Stimulated activated CD8-positive, alpha-beta memory T cell treated with anti-CD3 and anti-CD28 coated beads, Interleukin-15, amount 100 ng/mL, for 24 hours (primary cell): ENCODE measurements at places on chromosomes 2 and 18.

- no peak for DNase-seq
These were observed 84.6 kb upstream of the MAP3K20 start for GRCh38 chr2:172991031-172991430.

- no peak for DNase-seq
These were observed 10.5 kb upstream of the SLC1A4 start for GRCh38 chr2:64978514-64979268.

GRCh38 chr2:189163889-189164288 lies 15.7 kb downstream of the COL5A2 start:
- no peak for DNase-seq

DNA sequence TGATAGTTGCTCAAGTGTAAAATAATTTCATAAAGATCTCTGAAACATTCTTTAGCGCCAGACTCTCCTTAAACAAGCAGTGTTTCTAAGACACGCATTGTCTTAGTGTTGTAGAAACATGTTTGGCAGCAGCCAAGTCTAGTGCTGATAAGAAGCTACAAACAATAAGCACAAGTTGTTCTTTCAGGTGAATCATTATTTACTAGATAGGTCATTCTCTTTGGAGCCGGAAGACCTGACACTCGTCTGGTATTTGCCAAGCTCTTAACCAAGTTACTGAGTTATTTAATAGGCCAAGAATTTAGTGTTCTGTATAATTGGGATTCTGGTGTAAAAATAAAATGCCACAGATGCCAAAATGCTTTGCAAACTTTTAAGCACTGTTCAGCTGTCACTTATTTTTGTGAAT lies 852.1 kb downstream of the CPS1 start:
- DNase-seq: no peak

DNA sequence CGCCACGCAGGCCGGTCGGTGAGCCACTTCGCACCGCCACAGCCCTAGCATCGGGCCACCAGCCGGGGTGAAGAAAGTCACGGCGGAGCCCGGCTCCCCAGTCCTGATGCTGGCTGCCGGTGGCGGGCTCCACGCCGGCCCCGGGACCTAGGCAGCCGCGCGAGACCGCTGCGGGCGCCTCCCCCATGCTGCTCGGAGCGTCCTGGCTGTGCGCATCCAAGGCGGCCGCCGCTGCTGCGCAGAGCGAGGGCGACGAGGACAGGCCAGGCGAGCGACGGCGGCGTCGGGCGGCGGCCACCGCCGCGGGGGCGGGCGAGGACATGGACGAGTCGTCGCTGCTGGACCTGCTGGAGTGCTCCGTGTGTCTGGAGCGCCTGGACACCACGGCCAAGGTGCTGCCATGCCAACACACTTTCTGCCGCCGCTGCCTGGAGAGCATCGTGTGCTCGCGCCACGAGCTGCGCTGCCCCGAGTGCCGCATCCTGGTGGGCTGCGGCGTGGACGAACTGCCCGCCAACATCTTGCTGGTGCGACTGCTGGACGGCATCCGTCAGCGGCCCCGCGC lies 433 bp downstream of the SH3RF3 start:
- DNase-seq: no peak

- peak; percentile 0 for DNase-seq
These were observed 1.4 kb downstream of the NEDD4L start for GRCh38 chr18:58045242-58046092.

GRCh38 chr18:75240433-75240832 lies 29.8 kb downstream of the TSHZ1 start:
- DNase-seq: no peak

DNA sequence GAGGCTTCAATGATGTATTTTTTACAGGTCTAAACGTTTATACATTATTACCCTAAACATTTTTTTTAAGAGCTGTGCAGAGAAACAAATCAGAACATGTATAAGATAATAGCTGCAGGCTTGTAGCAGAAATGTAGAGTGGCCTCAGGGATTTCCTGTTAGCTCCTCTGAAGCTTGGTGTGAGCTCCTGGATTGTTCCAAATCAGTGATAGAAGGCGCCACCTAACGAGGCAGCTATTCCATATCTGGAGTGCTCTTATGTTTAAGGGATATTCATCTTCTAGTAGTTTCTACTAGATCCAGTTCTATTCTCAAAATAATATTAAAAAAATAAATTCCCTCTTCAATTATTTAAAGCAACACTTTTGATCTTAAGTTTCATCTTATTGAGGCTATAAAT lies 93.1 kb downstream of the LRP1B start:
- no peak for DNase-seq

DNA sequence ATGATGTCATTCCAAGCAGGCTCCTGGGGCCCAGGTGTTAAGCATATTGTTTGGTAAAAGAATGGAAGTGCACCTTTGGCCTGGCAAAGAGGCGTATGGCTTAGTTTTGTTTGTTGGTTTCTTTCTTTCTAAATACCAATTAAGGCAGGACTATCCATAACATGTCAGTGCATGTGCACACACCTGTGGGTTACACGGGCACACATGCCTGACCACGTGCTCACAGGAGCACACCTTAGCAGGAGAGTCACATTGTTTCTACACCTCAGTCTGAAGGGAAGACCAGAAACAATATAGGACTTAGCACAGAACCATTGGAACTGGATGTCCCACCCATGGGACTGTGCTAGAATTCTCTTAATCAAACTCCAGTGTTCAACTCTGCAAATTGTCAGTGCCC lies 127.8 kb downstream of the FBXO15 start:
- DNase-seq: no peak

DNA sequence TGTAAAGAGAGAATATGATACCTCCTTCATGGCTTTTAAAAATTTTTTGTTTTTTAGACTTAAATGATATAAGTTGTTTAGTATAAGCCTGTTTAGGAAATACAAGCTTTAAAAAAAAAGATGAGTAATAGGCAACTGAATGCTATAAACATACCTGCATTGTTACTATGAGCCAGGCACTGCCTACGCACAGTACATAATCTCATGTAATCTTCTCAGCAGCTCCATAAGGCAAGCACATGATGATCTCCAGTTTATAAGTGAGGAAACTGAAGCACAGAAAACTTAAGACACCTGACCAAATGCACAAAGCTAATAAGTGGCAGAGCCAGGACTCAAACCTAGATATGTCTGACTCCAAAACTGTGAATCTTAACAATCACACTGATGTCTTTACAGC lies 156.3 kb upstream of the SLC1A4 start:
- no peak for DNase-seq

DNA sequence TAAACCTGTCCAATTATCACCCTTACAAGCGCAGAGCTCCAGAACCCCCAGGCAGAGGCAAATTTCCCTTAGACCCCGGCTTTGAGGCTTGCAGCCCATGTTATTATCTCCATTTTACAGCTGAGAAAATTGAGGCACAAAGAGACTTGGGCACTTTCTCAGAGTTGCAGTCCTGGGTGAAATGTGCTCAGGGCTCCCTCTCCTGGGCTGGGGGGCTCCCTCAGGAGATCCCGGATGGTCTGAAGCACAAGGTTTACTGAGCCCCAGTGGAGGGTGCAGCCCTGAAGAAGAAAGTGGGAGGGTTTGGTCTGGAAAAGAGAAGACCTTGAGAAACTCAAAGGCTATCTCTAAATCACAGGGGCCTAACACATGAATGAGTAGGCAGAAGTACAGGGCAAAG lies 156.6 kb downstream of the CYRIA start:
- no peak for DNase-seq

DNA sequence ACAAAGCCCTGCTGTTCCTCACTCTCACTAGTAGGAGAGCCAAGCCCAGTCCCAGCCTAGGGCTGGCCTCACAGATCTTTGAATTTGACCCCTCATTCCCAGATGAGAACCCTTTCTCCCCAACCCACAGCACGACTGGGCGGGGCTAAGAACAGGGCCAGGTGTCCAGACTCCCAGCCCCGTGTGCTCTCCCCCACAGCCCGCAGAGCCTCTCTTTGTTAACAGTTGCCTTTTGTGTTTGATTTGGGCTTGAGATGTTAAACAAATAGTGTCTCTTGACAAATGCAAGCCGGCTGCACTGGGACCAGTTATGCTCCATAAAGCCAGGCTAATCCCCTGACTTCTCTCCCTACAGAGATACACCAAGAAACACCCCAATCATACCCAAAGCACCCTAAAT lies 4.7 kb upstream of the KCNK3 start:
- DNase-seq: no peak

- DNase-seq: no peak
These were observed 35.1 kb downstream of the MAL start for GRCh38 chr2:95060446-95061118.

DNA sequence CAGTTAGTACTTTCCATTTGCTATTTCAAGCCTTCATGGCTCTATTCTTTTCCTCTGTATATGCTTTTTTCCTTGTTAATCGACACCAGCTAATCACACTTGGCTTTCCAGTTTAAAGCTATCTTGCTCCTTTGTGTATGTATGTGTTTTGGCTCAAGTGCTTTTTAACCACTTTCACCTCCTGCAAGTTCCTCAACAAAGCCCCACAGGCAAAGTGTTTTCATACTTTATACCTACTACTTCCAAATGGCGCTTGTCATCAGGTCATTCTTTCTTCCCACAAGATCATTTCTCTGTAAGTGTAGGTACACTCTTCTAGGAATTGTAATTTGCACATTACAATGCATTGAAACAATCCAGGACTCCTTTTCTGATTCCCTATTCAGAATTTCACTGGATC lies 64.0 kb upstream of the FIGN start:
- DNase-seq: no peak

GRCh38 chr18:80204142-80204541 lies 43.2 kb downstream of the PARD6G start:
- DNase-seq: no peak

- DNase-seq: no peak
These were observed 438.3 kb downstream of the ZNF521 start for GRCh38 chr18:24913507-24914170.

DNA sequence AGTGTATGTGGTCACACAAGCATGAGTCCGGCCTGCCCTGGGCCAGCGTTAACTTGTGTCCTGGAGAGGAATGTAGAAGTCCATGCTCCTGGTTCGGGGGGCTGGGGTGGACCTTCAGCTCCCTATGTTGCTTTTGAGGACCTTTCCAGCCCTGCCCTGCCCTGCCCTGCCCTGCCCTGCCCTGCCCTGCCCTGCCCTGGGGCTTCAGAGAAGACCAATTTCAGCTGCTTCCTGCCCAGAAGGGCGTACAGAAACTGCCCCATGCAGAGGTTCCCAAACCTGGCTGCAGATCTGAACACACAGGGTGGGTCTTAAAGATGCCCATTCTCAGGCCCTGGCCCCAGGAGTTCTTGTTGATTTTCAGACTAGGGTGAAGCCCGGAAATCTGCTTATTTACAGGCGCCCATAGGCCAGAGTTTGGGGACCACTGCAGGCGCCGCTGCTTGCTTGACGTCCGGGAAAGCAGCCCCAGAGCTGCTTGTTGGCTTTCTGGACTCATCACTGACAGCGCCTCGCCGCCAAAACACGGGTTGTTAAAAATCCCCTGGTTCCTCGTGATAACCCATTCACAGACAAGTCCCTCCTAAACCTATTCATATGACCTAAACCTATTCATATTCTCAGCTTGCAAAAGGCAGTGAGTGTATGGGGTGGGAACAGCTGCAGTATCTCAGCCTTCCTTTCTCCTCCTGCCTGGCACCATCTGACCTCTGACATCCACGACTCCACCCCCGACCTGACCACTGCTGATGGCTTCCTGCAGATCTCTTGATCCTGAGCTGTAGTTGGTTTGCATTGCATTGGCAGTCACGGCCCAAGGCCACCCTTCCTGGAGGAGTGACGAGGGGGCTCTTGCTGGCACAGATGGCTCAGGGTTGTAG lies 198.3 kb downstream of the GLI2 start:
- no peak for DNase-seq

- peak; percentile 17 for DNase-seq
These were observed 69.6 kb downstream of the POLR1A start for GRCh38 chr2:86035883-86036668.

DNA sequence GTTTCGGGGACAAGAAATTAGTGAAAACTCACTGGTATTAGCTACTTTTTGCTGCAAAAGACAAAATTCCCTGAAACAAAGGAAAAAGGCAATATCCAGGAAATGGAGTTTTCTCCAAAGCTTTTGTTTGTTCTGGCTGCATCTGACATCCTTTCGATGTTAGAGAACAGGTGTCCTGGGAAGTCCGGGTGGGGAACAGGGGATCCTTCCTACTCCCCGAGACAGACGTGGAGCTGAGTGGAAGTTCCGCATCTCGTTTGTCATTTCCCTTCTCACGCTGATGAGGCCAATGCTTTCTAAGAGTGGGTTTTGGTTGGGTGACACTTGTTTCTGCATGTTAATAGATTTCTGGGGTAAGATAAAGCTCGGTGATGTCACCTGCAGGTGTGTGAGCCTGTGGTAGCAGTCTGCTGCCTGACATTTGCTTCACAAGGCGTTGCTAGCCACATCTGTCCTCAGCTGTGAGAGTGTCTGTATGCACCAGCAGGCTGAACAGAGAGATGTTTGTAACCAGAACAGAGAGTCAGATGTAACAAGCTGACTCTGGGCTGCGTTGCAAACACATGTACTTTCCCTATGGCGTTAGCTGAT lies 125.9 kb downstream of the ACOXL start:
- DNase-seq: no peak

DNA sequence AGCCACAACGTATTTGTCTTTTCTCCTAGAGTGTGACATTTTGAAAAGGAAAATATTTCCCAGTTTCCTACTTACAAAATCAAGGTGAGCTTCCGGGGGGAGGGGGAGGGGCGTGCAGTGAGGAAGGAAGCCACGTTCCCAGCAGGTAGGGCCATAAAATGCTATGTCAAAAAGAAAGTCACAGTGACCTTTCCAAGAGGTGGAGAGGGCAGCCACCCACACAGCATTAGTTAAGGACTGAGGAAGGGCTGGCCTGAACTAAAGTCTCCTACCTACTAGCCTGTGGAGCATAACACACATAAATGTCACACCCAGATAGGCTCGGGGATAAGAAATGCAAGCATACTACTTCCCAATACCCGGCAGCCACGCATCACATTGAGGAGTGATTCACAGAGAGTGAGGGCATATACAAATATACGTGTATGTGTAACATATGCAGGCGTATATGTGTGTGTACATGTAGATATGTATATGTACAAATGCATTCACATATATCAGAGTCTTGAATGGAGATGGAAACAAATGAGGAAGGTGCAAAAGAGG lies 191.1 kb downstream of the STK39 start:
- no peak for DNase-seq

GRCh38 chr2:62229082-62229605 lies 33.2 kb downstream of the B3GNT2 start:
- no peak for DNase-seq

DNA sequence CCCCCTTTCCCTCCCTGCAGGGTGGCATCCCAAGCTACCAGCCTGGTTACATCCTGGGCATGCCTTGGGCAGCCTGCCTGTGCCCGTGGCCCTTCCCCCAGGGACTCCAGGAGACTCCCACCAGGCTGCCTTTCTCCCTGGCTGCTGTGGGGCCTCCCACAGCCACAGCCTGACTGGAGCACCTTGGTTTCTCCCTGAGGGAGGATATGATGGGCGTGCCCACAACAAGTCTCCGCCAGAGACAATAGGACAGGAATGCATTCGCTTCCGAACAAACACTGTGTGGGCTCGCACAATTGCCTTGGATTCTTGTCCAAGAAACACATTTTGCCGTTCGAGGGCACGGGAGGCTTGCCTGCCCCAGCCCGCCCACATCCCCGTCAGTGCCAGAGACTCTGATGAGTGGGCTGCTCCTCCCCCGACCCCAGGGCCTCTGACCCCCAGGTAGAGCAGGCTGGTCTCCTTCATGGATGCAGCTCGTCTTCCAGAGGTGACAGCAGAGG lies 102.1 kb downstream of the SMAD7 start:
- DNase-seq: no peak

GRCh38 chr2:31411771-31412170 lies 2.8 kb downstream of the XDH start:
- DNase-seq: no peak

GRCh38 chr2:17912266-17912691 lies 33.8 kb downstream of the KCNS3 start:
- DNase-seq: no peak

- no peak for DNase-seq
These were observed 62.5 kb downstream of the SPHKAP start for GRCh38 chr2:228118940-228119339.
